ENCODE measurements at places on chromosomes 1 and 21.

GRCh38 chr1:215657047-215657446 lies 89.9 kb downstream of the KCTD3 start:
- DNase-seq = no peak

DNA sequence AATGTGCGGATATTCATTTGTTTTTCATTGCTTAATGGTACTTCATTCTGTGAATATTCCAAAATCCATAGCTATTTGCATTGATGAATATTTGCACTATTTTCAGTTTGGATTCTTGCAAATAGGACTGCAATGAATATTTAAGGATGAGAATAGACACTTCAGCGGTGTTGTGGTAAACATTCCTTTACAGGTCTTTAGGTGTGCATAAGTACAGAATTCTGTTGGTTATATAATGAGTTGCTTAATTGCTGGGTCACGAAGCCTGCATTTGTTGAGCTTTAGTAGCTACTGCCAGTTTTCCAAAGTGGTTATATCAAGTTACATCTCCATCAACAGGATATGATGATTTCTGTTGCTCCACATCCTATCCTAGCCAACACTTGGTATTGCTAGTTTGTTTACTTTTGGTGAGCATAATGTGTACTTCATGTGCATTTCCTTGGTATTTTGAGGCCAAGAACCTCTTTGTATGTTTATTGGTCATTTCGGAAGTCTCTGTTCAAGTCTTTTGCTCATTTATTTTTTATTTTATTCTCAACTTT lies 64.2 kb upstream of the CYYR1 start:
- no peak for DNase-seq

- no peak for DNase-seq
Observed at GRCh38 chr1:72485801-72486200, 203.5 kb upstream of the NEGR1 start.

DNA sequence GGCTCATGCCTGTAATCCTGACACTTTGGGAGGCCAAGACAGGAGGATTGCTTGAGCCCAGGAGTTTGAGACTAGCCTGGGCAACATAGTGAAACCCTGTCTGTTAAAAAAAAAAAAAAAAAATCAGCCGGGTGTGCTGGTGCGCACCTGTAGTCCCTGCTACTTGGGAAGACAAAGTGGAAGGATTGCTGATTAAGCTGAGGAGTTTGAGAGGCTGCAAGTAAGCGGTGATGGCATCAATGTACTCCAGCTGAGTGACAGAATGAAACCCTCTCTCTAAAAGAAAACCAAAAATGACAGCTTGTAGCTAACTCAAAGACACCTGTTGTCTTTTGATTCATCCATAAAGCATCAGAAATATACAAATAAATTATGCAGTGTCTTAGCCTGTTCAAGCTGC lies 31.8 kb downstream of the SIPA1L2 start:
- no peak for DNase-seq

- no peak for DNase-seq
Observed at GRCh38 chr21:43845386-43845785, 19.6 kb upstream of the AGPAT3 start.

- DNase-seq = peak; percentile 72
Observed at GRCh38 chr1:23799570-23800399, 769 bp downstream of the GALE start.

DNA sequence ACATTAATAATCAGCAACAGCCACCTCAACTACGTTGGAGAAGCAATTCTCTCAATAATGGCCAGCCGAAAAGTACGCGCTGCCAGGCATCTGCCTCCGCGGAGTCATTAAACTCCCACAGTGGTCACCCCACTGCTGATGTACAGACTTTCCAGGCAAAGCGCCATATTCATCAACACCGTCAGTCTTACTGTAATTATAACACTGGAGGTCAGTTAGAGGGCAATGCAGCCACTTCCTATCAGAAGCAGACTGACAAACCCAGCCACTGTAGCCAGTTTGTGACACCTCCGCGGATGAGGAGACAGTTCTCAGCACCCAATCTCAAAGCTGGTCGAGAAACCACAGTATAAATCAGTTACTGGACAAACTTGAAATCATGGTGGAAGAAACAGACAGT lies 93.9 kb downstream of the KIF1B start:
- DNase-seq = no peak

- no peak for DNase-seq
Observed at GRCh38 chr1:40076895-40077312, 20.1 kb downstream of the PPT1 start.

GRCh38 chr1:197559244-197559643 lies 216.0 kb downstream of the DENND1B start:
- no peak for DNase-seq

DNA sequence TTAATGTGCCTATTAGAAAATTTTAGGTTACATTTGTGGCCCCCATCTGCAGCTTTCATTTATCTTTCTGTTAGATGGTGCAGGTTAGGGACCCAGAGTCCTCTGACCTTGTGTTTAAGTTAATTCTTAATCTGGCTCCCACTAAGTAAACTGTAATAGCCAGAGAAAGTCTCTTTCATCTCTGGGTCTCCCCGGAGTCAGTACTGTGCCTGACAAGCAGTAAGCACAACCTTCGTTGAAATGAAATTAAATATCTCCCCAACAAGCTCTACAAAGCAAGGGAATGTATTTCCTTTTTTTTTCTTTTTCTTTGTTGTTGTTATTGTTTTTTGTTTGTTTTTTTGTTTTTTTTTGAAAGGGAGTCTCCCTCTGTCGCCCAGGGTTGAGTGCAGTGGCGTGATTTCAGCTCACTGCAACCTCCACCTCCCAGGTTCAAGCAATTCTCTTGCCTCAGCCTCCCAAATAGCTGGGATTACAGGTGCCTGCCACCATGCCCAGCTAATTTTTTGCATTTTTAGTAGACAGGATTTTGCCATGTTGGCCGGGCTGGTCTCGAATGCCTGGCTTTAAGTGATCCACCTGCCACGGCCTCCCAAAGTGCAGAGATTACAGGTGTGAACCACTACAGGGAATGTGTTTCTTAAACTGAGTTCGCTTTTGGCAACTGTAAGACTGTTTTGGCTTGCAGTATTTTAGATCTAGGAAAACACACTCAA lies 81.6 kb downstream of the HHIPL2 start:
- DNase-seq = peak; percentile 33

DNA sequence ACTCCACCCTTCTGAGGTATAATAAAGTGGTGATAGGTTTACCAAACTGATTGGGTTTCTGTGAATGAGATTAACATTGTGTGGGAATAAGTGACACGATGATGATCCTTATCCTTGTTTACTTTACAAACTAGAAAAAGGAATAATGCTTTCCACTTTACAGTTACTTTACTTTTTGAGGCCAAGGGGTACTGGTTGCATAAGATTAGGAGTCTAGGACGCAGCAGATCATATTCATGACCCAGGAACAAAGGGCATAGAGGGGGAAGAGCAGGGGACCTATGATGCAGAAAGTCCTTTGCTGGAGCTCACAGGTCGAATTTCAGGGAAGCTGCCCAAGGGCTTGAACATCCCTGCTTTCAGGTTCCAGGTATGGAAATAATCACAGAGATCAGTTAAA lies 20.4 kb downstream of the FGGY start:
- no peak for DNase-seq

GRCh38 chr21:41185802-41186201 lies 17.8 kb downstream of the BACE2 start:
- DNase-seq = no peak

DNA sequence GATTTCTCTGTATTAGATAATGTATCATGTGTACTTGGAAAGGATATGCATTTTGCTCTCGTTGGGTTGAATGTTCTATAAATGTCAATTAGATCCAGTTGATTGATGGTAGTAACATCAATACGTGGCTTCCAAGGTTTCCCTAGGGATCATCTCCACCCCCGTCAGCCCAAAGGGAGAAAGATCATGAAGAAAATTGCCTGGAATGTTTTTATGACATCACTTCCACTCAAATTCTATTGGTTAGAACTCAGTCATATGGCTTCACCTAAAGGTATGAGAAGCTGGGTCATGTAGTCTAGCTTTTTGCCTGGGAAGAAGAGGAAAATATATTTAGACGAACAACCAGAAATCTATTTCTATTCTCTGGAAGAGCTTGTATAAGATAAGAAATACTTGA lies at the start of gene C1orf185:
TSS of gene C1orf185 (plus strand) at position 253 of the 400 bp plus-strand sequence. CDS start at position 259, 6 bp downstream.
- DNase-seq = no peak

DNA sequence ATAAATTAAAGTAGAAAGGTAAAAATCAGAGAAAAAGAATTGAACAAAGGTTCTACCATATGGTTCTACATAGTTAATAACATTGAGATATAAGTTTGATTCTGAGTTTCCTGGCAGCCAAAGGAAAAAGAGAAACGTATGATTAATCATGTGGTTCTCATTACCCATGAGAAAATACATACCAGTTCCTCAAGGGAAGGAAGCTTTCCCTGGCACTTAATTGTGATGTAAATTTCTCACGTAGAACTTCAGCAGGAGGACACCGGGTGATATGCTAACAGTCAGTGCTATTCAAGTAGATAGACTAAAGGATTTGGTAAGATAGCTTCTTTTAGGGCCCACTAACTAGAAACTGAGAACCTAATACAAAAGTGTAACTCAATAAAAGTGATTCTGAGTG lies 218.5 kb downstream of the NFIA start:
- no peak for DNase-seq

DNA sequence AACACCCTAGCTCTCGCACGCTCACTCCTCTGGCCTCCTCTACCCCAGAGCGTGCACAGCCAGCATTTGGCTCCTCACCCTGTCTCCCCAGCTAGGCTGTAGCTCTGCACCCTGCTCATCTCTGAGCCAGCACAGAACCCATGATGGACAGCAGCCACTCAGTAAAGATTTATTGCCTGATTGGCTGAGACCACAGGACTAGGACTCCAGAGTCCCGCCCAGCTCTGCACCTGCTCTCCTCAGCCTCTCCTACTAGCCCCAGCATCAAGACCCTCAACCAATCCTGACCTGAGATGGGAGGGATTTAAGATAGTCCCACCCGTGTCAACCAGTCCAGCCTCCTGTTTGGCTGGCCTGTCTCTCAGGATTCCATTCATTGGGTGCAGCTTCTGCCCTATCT lies 9.3 kb downstream of the C1QB start:
- peak; percentile 44 for DNase-seq

GRCh38 chr1:153260585-153261280 lies 1.2 kb downstream of the LORICRIN start:
- peak; percentile 38 for DNase-seq

DNA sequence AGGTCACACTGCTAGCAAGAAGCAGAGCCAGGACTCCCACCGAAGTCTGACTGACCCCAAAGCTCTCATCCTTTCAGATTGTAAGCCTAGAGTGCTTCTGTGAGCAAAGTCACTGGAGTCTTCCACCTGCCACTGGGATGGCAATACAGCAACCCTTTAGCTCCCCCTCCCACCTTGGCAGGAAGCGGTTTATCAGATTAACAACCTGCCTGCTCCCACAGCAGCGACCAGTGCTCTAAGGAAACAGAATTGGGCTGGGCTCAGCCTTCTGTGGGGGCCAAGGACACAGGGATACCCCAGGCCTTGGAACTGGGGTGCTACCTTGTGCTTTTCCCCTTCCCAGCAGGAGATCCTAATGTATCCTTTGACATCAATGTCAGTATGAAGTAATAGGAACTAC lies 76.0 kb downstream of the GFI1 start:
- no peak for DNase-seq

DNA sequence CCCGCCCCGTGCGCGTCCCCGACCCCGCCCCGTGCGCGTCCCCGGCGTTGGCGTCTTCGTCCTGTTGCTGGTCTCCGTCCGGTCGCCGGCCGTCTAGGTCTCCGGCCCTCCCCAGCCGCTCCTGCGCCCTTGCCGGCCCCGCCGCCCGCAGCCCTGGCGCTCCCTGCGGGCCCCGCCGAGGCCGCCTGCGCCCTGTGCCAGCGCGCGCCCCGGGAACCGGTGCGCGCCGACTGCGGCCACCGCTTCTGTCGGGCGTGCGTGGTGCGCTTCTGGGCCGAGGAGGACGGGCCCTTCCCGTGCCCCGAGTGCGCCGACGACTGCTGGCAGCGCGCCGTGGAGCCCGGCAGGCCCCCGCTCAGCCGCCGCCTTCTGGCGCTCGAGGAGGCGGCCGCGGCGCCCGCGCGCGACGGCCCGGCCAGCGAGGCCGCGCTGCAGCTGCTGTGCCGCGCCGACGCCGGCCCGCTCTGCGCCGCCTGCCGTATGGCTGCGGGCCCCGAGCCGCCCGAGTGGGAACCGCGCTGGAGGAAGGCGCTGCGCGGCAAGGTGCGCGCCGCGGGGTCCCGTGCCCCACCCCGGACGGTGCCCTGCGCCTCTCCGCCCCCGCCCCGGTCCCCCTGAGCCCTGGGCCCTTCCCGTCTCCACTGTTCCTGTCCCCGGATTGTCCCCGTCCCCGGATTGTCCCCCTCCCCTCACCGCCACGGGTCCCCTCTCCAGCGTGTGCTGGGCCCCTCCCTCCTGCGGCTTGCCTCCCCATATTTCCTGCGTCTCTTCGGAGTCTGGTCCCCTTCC lies at the start of gene RNF187:
TSS of gene RNF187 (plus strand) at position 47 of the 789 bp plus-strand sequence.
- DNase-seq = peak; percentile 95

GRCh38 chr1:118217141-118217838 lies 32.3 kb upstream of the SPAG17 start:
- DNase-seq = no peak

GRCh38 chr1:98211271-98211845 lies 290.5 kb upstream of the DPYD start:
- no peak for DNase-seq

GRCh38 chr1:178262120-178262500 lies 168.2 kb downstream of the RASAL2 start:
- no peak for DNase-seq

- no peak for DNase-seq
Observed at GRCh38 chr1:6972399-6972798, 187.1 kb downstream of the CAMTA1 start.

DNA sequence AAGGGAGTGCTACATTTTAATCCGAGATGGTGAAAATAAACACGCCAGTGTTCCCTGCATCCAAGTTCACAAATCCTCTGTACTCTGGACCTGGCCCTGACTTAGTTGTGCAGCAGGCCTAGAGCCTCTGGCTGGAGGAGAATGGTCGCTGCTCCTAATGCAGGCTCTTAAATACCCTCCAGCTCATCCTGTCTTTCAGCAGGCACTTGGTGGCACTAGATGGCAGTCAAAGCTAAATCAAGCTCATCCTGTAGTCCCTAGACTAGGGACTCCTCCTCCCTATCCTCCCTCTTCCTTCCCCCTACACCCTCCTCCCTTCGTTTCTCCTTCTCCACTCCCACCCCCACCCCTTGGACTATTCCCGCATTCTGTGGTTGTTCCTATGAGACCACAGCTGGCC lies 41.6 kb upstream of the MTR start:
- no peak for DNase-seq

GRCh38 chr1:26034504-26035202 lies 11.3 kb downstream of the SLC30A2 start:
- DNase-seq = no peak

GRCh38 chr1:203675596-203676347 lies 49.1 kb downstream of the ATP2B4 start:
- no peak for DNase-seq

GRCh38 chr1:220732621-220733020 lies 15.5 kb upstream of the MTARC2 start:
- no peak for DNase-seq

DNA sequence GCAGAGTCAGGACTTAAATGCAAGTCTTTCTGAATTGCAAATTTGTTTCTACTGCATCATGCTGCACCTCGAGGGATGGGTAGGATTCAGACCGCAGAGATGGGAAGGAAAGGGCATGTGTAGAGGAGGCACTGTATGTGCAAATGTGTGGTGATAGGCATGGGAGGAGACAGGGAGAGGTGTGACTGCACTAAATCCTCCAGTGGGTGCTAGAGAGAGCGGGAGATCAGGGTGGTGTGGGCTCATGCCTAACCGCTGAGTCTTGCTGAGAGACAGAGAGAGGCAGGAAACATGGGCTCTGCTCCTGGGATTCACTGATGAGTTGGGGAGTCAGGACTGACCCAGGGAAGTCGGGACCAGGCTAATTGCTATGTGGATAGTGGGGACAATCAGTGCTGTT lies 61.1 kb downstream of the PTPRU start:
- DNase-seq = no peak

GRCh38 chr1:41416552-41417334 lies 55.5 kb downstream of the FOXO6 start:
- peak; percentile 84 for DNase-seq
